Muscle of leg (tissue), 16 donors: ENCODE measurements at places on chromosomes 2 and 18. TPM values are rescaled to one million over a fixed set of nuclear protein-coding genes. Genes with fewer than 3 reads are reported as not detected.
A peak's percentile ranks its signal among the peaks of the same experiment; 100 is the strongest.

Gene UNC80
- 2.0 TPM for total RNA-seq

Gene UCN
- 1.1 TPM for total RNA-seq

- DNase-seq: peak; percentile 82
Measured at GRCh38 chr18:62877411-62878221, 162.3 kb downstream of the PHLPP1 start.

DNA sequence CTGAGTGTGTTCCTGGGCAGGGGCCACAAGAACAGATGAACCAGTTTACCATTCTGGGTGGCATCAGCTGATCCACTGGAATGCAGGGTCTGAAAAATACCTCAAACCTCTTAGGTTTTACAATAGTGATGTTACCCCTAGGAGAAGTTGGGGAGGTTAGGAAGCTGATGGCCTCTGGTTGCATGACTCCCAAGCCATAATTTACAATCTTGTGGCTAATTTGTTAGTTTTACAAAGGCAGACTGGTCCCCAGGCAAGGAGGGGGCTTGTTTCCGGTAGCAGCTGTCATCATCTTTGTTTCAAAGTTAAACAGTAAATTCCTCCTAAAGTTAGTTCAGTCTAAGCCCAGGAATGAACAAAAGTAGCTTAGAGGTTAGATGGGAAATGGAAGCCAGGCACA lies 113.8 kb upstream of the SLC38A11 start:
- no peak for DNase-seq

GRCh38 chr2:128236491-128237035 lies 82.1 kb downstream of the HS6ST1 start:
- no peak for DNase-seq

GRCh38 chr2:131033786-131034121 lies 59.5 kb downstream of the FAM168B start:
- DNase-seq: no peak

DNA sequence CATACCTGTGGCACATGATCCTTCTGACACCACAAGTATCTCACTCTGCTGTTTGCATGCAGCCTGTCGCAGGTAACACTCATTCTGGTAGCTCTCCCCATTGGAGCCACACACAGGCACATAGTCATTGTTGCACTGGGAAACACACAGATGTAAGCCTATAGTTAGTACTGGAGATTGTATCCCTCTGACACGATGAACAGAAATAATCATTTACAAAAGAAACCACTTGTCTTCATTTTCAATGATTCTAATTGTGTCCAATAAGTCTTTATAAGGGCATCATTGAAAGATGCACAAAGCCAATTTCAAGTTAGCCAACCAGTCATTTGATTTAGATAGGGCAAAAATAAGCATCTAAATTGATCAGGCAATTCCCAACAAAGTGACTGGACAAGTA lies 10.4 kb downstream of the TMEFF2 start:
- DNase-seq: no peak

GRCh38 chr18:35322486-35323458 lies 21.4 kb downstream of the ZNF24 start:
- no peak for DNase-seq

DNA sequence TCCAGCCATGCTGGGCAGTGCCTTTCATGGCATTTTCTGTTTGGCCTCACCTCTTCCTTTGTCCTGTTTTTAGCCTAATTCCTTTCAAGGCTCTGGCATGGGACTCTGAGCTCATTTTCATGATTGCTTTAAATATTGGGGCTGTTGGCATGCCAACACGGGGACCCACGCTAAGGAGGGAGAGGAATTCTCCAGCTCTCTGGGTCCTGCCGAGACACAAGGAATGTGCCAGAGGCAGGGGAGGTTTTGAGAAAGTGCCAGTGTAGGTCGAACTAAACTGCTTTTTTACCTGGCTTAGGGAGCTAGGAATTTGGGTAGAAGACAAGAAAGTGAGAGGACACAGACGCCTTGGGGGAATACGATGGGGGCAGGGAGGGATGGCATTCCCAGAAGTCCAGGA lies 42.3 kb downstream of the RPL37A start:
- DNase-seq: no peak

DNA sequence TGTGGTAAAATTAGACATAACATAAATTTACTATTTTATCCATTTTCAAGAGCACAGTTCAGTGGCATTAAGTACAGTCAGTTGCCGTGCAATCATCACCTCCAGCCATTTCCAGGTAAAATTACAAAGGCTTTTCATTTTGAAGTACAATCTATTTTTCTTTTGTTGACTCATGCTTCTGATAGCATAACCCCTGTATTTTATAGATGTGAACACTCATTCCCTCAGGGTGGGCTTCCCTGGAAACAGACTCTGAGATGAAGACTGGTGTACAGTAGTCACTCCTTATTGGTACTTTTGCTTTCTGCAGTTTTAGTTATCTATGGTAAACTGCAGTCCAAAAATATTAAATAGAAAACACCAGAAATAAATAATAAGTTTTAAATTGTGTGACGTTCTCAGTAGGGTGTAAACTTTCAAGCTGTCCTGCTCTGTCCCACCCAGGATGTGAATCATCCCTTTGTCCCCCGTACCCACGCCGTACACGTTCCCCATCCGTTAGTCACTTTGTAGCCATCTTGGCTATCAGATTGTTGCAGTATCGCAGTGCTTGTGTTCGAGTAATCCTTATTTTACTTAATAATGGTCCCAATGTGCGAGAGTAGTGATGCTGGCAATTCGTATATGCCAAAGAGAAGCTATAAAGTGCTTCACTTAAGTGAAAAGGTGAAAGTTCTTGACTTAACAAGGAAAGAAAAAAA lies 41.1 kb upstream of the NAB1 start:
- DNase-seq: no peak

GRCh38 chr2:101658387-101658786 lies 39.1 kb upstream of the MAP4K4 start:
- DNase-seq: no peak
